ENCODE measurements at places on chromosomes 11 and 22.

DNA sequence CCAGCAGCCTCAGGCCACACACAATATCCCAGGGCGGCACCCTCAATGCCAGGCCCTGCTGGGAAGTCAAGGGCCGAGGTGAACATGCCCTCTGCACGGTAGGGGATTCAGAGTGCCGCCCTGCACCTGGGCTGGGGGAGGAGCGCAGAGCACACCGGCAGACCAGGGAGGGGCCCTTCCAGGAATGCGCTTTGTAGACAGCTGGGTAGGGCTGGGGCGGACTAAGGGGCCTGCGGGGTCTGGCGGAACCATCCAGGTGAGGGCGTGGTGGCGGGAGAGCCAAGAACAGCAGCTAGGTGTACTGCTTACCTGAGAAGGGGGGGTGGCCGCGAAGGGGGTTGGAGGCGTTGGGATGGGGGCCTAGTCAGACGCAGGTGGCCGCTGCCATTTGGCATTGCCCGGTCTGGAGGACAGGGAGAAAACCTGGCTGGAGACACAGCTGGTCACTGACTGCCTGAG lies 26.0 kb downstream of the DUSP8 start:
- DNase-seq: no peak

DNA sequence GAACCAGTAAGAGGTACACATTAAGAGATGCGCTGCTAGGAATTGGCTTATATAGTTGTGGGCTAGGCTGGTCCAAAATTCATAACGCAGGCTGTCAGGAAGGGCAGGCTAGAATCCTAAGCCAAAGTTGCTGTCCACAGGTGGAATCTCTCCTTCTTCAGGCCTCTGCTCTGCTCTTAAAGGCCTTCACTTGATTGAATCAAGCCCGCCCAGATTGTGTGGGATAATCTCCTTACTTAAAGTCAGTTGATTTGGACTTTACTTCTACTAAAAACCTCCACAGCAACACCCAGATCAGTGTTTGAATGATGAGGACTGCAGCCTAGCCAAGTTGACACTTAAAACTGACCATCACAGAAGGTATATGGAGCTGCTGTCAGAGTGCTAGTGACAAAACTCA lies 68.8 kb downstream of the LRRC32 start:
- DNase-seq: no peak

GRCh38 chr11:28584992-28585391 lies 476.8 kb downstream of the METTL15 start:
- DNase-seq: no peak

GRCh38 chr11:78856211-78856610 lies 281.5 kb upstream of the NARS2 start:
- no peak for DNase-seq

DNA sequence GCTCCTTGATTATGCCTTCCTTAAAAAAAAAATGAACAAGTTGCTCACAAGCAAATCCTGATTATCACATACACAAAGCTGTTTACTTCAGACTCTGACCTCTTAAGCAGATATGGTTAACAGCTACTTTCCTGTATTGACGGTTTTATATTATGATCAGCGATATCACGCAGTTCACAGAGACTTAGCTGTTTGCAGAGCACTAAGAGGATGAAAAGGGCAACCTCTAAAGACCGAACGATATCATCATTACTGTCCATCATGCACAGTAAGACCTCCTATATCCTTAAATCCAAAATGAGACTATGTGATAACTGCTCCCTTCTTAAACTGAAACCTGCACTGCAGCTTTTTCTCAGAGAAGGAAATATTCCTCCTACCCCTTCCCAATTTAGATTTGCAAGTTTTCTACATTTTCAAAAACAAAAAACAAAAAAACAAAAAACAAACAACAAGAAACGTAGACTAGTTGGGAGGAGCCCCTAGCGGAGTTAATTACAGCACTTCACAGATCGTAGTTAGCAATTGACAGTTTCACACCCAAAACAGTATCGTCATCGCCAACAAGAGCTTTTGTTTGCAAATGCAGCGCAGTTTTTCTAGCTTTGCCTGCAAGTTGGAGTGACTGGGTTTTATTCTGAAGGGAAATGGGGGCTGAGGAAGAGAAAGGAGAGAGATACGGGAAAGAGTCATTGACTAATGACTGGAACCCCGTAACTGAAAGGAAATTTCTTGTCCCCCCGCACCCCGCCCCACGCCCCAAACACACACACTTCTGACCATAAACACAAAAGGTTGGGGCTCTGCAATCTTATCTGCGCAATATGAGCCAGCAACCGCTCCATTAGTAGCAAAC lies 1.2 kb downstream of the DDX6 start:
- no peak for DNase-seq

DNA sequence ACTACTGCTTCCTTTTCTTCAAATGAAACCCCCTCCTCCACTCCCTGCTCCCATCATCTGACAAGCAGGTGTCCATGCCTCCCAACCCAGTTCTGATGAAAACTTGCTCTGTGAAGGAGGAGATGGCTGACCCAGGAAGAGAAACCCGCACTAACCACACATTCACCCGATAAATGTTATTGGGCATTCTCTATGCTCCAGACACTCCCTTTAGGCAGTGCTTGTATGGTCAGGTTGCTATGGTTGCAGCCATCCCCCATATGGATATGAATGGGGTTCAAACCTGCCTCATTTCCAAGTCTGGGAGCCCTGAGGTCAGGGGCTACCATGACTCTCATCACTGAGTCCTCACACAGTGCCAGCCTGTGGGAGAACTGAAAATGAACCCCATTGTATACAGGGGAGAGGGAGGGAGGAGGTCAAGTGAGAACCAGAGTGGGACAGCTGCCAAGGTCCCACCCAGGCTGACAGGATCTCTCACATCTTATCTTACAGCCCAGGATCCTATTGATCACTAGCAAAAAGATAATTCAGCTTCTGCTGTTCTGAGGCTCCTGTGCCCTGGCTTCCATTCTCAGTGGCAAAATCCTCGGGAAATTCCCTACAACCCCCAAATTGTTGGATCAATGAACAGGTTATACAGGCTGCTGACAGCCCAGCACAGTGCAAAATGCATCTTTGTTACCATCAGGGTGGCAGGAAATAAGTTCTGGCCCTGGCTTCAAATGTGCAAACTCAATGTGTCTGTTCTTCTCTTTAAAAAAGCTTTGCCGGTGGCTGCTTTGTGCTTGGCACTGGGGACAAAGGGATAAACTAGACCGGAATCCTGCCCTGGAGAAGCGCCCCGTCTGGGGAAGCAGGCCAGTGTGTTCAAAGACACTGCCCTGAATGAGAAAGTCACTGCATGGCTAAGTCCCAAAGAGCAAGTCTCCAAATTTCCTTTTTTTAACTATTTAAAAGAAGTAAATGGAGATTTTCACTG lies 22.7 kb upstream of the ACER3 start:
- no peak for DNase-seq

Data from NCI-H1092 (cell line).